Colonic mucosa (tissue), 4 donors: ENCODE measurements at places on chromosomes 2 and 18. TPM values are rescaled to one million over a fixed set of nuclear protein-coding genes. Genes with fewer than 3 reads are reported as not detected.

Gene SMYD1
- 1.9 TPM for total RNA-seq

GRCh38 chr2:234095301-234095700, 44.8 kb downstream of the SPP2 start:
- H3K27me3 ChIP-seq = no peaks in the 10 kb centered on the region
- no peaks in the 10 kb centered on the region for H3K4me1 ChIP-seq
- no peak overlapping the region for H3K27ac ChIP-seq
- H3K4me3 ChIP-seq = no peak overlapping the region
- H3K36me3 ChIP-seq = no peaks in the 10 kb centered on the region

DNA sequence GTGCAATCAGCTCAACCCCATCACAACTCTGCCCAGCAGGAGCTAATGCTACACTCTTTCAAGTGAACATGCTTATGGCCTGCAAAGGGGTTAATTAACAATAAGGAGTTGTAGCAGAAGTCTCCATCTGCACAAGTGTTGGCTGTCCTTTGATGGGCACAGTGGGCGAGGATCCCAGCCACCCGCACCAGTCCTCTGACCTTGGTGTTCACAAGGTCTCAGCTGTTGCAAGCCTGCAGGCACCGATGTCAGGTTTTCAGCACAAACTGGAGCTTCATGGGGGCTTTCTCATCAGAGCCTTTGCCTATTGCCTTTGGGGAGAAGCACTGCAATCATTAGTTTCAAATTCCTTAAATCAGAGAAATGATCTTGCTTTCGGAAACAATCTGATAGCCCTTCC, 60.9 kb upstream of the TMEM178A start:
- no peaks in the 10 kb centered on the region for H3K36me3 ChIP-seq
- no peak overlapping the region for H3K4me3 ChIP-seq
- H3K27ac ChIP-seq = no peak overlapping the region
- no peaks in the 10 kb centered on the region for H3K4me1 ChIP-seq
- H3K27me3 ChIP-seq = no peaks in the 10 kb centered on the region

GRCh38 chr2:151120011-151120410, 141.7 kb downstream of the RBM43 start:
- H3K36me3 ChIP-seq = no peaks in the 10 kb centered on the region
- H3K4me1 ChIP-seq = no peaks in the 10 kb centered on the region
- H3K4me3 ChIP-seq = no peak overlapping the region
- H3K27ac ChIP-seq = no peak overlapping the region
- no peak for DNase-seq

Gene SRD5A2
- not detected for total RNA-seq

Gene SERPINB11
- not detected for total RNA-seq

Gene DSG1
- total RNA-seq = not detected

DNA sequence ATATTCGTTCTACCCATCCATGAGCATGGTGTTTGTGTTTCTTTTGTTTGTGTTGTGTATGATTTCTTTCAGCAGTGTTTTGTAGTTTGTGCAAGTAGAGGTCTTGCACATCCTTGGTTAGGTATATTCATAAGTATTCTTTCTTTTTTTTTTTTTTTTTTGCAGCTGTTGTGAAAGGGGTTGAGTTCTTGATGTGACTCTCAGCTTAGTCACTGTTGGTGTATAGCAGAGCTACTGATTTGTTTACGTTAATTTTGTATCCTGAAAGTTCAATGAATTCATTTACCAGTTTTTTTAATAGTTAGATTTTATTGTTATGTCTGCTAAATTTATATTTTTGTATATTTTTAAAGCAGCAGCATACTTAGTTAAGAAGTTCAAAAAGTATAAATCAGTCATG, 834.4 kb upstream of the NRXN1 start:
- no peaks in the 10 kb centered on the region for H3K4me1 ChIP-seq
- no peaks in the 10 kb centered on the region for H3K36me3 ChIP-seq
- H3K4me3 ChIP-seq = no peak overlapping the region
- H3K27ac ChIP-seq = no peak overlapping the region

DNA sequence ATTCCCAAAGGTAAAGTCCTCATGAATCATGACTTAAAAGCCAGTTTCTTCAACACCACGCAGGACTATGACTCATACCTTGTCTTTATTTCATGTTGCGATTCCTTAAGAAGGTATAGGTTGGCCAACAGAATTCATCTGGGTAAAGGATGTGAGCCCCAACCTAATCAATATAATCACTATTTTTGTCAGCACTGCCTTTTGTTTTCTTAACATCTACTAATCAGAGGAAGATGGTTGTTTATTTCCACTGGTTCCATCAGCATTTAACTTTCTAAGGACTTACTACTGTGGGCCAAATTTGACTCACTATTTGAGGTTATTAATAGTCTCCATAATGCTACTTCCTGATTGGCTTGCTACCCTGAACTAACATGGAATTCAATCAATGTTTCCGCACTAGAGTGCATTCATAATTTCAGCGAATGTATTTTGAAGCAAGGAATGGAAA, 78.6 kb downstream of the SCG2 start:
- no peak for DNase-seq
- no peaks in the 10 kb centered on the region for H3K4me1 ChIP-seq
- H3K4me3 ChIP-seq = no peak overlapping the region
- no peaks in the 10 kb centered on the region for H3K27me3 ChIP-seq
- H3K27ac ChIP-seq = no peak overlapping the region

DNA sequence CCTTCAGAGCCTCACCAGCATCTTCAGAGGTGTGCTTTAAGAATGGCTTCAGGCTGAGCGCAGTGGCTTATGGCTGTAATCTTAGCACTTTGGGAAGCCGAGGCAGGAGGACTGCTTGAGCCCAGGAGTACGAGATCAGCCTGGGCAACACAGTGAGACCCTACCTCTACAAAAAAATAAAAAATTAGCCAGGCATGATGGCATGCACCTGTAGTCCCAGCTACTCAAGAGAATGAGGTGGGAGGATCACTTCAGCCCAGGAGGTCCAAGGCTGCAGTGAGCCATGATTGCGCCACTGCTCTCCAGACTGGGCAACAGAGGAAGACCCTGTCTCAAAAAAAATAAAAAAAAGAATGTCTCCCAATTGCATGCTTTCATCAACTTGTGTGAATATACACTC, 133.3 kb upstream of the ARL5A start:
- no peaks in the 10 kb centered on the region for H3K36me3 ChIP-seq
- DNase-seq = no peak
- no peak overlapping the region for H3K27ac ChIP-seq
- no peaks in the 10 kb centered on the region for H3K27me3 ChIP-seq

Gene ALS2
- 11.7 TPM for total RNA-seq

- no peak overlapping the region for H3K4me3 ChIP-seq
- H3K27ac ChIP-seq = no peak overlapping the region
- no peaks in the 10 kb centered on the region for H3K27me3 ChIP-seq
- DNase-seq = no peak
- no peaks in the 10 kb centered on the region for H3K36me3 ChIP-seq
Observed at GRCh38 chr2:221075203-221075602, 496.9 kb downstream of the EPHA4 start.

- DNase-seq = no peak
- no peak overlapping the region for H3K4me3 ChIP-seq
- no peaks in the 10 kb centered on the region for H3K36me3 ChIP-seq
- H3K4me1 ChIP-seq = no peaks in the 10 kb centered on the region
- H3K27ac ChIP-seq = no peak overlapping the region
Observed at GRCh38 chr2:171482308-171482707, 40.0 kb upstream of the CYBRD1 start.

GRCh38 chr2:202690321-202690900, 55.6 kb downstream of the FAM117B start:
- no peaks in the 10 kb centered on the region for H3K4me1 ChIP-seq
- H3K27ac ChIP-seq = no peak overlapping the region
- no peak overlapping the region for H3K4me3 ChIP-seq
- no peaks in the 10 kb centered on the region for H3K36me3 ChIP-seq
- no peak for DNase-seq

- H3K27me3 ChIP-seq = no peaks in the 10 kb centered on the region
- no peak overlapping the region for H3K27ac ChIP-seq
- no peak overlapping the region for H3K4me3 ChIP-seq
- no peak for DNase-seq
- no peaks in the 10 kb centered on the region for H3K4me1 ChIP-seq
Observed at GRCh38 chr2:151844211-151844896, 16.1 kb upstream of the ARL5A start.

GRCh38 chr2:185245806-185246205, 492.8 kb upstream of the FSIP2 start:
- H3K36me3 ChIP-seq = no peaks in the 10 kb centered on the region
- DNase-seq = no peak
- no peaks in the 10 kb centered on the region for H3K4me1 ChIP-seq

GRCh38 chr2:233351423-233351822, 2.9 kb upstream of the DGKD start:
- peaks cover 27% of the 10 kb centered on the region for H3K4me1 ChIP-seq
- no peak overlapping the region for H3K4me3 ChIP-seq
- no peaks in the 10 kb centered on the region for H3K27me3 ChIP-seq

- no peak overlapping the region for H3K27ac ChIP-seq
- H3K4me3 ChIP-seq = no peak overlapping the region
Observed at GRCh38 chr2:129764376-129765325, 214.8 kb upstream of the RAB6C start.

DNA sequence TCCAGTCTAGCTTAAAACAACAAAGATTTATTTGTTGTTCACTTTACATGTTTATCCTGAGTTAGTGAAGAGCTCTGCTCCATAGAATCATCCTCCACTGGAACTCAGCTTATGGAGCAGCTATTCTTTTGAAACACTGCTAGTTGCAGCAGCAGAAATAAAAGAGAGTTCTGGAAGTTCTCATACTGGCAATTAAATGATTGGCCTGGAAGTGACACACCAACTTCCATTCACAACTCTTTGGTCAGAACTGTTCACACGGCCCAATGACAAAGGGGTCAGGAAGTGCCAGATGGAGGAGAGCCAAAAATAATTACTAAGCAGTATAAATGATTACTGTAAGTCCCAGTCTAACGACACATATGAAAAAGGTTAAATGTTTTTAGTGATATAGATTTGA, 39.1 kb downstream of the FBXO11 start:
- H3K27me3 ChIP-seq = no peaks in the 10 kb centered on the region
- DNase-seq = no peak
- H3K36me3 ChIP-seq = no peaks in the 10 kb centered on the region
- H3K4me3 ChIP-seq = no peak overlapping the region
- no peak overlapping the region for H3K27ac ChIP-seq

Gene IL1R2
- total RNA-seq = 50.1 TPM
